Right cardiac atrium (tissue), 5 donors: ENCODE measurements at places on chromosomes 3 and 15. TPM values are rescaled to one million over a fixed set of nuclear protein-coding genes. Genes with fewer than 3 reads are reported as not detected.

The GPR156 gene
- 0.31 TPM for total RNA-seq

The EFCAB12 gene
- 0.38 TPM for total RNA-seq

GRCh38 chr15:65286069-65286703, 497 bp downstream of the PARP16 start:
- no peak for DNase-seq

GRCh38 chr3:180913581-180914404, 1.3 kb downstream of the FXR1 start:
- no peak for DNase-seq

DNA sequence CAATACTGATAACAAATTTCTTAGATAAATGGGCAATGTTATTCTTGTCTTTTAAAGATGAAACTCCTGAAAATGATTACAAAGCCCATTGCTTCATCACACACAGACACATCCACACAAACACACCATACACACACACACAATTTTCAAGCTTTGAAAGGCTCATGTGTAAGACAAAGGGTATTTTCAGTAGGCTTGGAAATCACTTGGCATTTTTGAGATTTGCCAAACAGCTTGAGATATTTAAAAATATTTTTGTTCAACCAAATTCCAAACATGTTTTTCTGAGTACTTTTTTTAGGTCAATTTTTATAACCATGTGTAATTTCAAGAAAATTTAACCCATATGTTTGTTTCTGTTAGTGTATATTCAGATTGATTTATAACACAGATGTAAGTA, 283.7 kb downstream of the ROBO2 start:
- DNase-seq, result no peak

DNA sequence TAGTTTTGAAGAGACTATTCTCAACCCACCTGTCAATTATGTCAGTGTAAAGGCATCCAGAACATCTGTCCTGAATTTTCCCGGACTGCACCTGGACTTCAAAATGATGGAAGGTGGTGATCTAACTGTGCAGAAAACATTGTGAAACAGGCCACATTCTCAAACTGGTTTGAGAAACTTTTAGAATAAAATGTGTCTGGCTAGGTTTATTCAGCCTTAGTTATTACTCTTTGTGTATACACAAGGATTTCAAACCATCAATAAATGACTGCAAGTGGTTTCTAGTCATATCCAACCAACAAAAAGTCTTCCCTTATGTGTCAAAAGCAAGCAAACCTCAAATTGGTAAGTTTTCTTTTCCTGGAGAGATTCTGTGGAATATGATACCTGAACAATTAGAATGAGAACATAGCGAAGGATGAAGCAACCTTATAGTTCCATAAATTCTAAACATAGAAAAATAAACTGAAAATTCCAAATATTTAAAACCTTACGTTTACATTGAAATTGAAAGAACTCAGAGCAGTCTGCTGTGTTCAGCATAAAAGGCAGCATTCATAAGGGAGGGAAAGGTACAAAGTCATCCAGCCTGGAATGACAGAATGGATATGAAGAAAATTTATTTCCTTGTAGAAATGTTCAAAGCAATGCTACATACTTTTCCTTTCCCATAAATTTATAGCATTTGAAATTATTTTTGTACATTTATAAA, 306.6 kb upstream of the TGFBR2 start:
- no peak for DNase-seq

GRCh38 chr15:68333775-68334470, 56.4 kb downstream of the FEM1B start:
- peak; percentile 70 for DNase-seq
